ENCODE measurements at places on chromosomes 11 and 22. TPM values are rescaled to one million over a fixed set of nuclear protein-coding genes. Genes with fewer than 3 reads are reported as not detected.

ZFP91 gene
- total RNA-seq = 39.8 TPM

DUSP18 gene
- total RNA-seq = 4.6 TPM

IGF2 gene
- total RNA-seq = 1.8 TPM

TRIM48 gene
- not detected for total RNA-seq

LRRN4CL gene
- 0.12 TPM for total RNA-seq

TREH gene
- not detected for total RNA-seq

PHLDB1 gene
- 10.1 TPM for total RNA-seq

SOX6 gene
- 0.25 TPM for total RNA-seq

AGBL2 gene
- total RNA-seq = 1.8 TPM

HTR3B gene
- not detected for total RNA-seq

SLC37A2 gene
- total RNA-seq = 0.15 TPM

TH gene
- not detected for total RNA-seq

TCN2 gene
- 5.5 TPM for total RNA-seq

CHRM1 gene
- total RNA-seq = 0.06 TPM

MYO7A gene
- total RNA-seq = 1.4 TPM

F2 gene
- total RNA-seq = 2.1 TPM

MN1 gene
- 3.0 TPM for total RNA-seq

TRIM49 gene
- not detected for total RNA-seq

OR4A16 gene
- not detected for total RNA-seq

TTC12 gene
- total RNA-seq = 5.1 TPM

HEPHL1 gene
- total RNA-seq = not detected

KCNJ1 gene
- total RNA-seq = not detected

PLEKHA7 gene
- 19.2 TPM for total RNA-seq

PKNOX2 gene
- total RNA-seq = not detected

MS4A12 gene
- not detected for total RNA-seq

C11orf87 gene
- total RNA-seq = 0.03 TPM

SPON1 gene
- not detected for total RNA-seq

RASD2 gene
- total RNA-seq = 1.7 TPM

Data from A549 treated with CpdA at 1 μM for 4 hours (cell line).